ENCODE measurements at places on chromosomes 2 and 18.

- no peak for DNase-seq
Measured at GRCh38 chr2:148978026-148978685, 60.3 kb upstream of the LYPD6B start.

GRCh38 chr2:241947401-241947800 is 77.9 kb downstream of the RTP5 start:
- no peak for DNase-seq

DNA sequence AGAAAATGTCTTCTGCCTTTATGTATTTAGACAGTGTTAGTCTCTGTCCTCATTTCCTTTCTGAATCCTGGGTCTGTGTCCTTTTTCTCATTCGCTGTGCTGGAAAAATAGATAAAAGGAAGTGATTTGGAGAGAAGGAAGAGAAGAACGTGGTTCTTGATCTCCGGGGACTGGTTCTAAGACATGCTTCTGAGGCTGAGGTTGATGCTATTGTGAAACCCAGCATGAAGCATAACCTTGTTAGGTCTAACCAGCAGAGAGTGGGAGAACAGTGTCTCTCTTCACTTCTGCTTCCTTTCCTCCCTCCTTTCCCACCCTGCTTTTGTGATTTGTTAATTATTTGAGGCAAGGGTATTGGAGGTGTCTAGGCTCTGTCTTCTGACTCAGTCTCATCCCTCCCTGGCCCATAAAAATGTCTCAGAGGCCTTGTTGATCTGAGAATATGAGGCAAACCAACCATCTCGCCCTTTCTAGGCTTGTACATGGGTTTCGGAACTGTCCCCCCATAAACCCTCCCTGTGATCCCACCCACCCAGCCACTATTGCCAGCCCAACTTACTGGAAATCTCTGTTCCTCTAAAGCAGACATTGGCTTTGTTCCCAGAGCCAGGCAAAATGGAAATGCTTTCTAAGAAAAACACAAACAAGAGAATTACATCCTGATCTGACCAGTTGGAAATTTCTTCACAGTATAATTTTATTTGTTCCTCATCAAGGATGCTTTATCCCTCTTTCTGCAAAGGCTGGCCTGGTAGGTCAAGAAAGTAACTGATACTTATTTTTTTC is 360.6 kb upstream of the TNP1 start:
- no peak for DNase-seq

GRCh38 chr2:168114040-168114439 is 133.4 kb downstream of the STK39 start:
- DNase-seq, result no peak

- DNase-seq, result peak; percentile 86
Measured at GRCh38 chr18:79567481-79568147, 112.0 kb upstream of the CTDP1 start.

DNA sequence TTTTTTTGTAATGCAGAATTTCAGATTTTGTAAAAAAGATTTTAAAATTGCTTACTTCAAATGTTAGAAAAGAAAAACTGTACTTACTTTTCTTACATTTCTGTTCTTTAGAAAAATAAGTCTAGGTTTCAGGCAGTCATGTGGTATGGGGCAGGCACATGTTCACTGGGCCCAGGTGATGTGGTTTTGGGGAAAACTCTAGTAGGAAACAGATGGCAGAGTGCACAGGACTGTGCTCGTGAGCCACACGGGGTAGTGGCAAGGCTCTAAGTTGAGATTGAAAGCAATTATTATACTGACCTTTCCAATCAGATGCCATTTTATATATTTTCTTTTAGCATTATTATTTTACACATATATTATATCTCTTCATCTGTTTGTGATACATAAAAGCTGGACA is 1036.9 kb upstream of the TMEFF2 start:
- no peak for DNase-seq

DNA sequence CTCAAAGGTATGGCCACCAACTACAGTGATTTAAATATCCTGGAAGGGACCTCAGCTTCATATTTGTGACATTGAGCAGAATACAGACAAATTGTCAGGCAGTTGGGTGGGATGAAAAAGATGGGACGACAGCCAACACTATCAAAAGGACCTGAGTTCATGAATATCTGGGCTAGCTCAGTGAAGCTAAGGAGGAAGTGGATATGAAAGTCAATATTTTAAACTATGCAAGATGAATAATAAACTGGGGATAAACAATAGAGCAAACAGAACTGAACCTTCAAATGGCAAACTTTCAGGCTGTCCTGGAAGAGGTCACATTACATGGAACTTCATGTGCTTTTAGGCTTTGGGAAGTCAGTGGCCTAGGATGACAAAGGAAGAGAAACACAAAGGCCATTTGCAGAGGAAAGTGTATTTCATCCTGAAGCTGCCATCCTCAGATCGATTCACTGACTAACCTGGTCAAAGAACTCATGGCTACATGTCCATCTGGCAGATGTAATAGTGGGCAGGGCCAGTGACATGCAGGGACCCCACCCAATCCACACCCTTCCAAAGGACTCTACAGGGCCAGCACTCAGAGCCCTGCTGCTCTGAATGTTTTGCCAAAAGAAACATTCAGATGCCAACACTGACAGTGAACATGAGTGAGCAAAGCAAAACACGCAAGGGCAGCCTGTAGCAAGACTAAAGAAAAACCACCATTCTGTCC is 175.7 kb downstream of the ETAA1 start:
- no peak for DNase-seq

All from RWPE2 (cell line).